GM12878 (cell line): ENCODE measurements at places on chromosomes 16 and 17. TPM values are rescaled to one million over a fixed set of nuclear protein-coding genes. Genes with fewer than 3 reads are reported as not detected.

Gene SLC9A5
- total RNA-seq: 2.4 and 3.2 TPM in 2 replicates

Gene HOXB5
- not detected in 2 replicates for total RNA-seq

Gene SMARCD2
- total RNA-seq: 95.3 and 97.9 TPM in 2 replicates

Gene POLDIP2
- total RNA-seq: 108 and 111 TPM in 2 replicates

Gene PRCD
- 0.37 and 0.95 TPM in 2 replicates for total RNA-seq

Gene SOX15
- total RNA-seq: 0.19 and 0.28 TPM in 2 replicates

DNA sequence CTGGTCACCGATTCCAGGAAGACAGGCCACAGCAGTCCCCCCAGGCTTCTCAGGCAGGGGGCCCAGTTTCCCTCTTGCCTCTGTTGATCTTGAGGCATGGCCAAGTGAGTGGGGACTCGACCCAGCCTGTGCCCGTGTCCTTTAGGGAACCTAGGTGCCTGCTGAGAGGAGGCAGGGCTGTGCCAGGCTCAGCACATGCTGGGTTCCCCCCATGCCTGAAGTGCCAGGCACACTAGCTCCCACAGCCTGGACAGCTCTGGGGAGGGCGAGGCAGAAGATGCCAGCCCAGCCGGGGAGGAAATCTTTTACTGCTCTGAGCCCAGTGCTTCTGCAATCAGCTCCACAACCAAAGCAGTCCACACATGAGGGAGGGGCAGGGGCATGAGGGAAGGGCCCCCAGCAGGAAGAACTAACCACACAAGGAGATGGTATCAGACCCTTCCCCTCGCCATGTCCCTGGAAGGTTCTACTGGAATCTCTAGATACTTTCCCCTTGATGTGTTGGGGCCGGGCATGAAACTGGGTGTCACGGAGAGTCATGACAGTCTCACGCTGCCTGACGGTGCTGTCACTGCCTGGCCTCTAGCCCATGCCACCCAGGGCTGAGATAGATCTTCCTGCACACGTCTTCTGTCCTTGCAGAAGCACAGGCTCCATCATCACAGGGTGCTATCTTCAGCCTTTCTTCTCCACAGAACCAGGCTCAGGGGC lies 25.5 kb downstream of the MYO18A start:
- DNase-seq: no peak
- no peak overlapping the region for H3K27ac ChIP-seq
- H3K27me3 ChIP-seq: no peaks in the 10 kb centered on the region
- H3K4me3 ChIP-seq: no peak overlapping the region
- H3K36me3 ChIP-seq: no peaks in the 10 kb centered on the region; the same call in 1 of the 2 replicates

DNA sequence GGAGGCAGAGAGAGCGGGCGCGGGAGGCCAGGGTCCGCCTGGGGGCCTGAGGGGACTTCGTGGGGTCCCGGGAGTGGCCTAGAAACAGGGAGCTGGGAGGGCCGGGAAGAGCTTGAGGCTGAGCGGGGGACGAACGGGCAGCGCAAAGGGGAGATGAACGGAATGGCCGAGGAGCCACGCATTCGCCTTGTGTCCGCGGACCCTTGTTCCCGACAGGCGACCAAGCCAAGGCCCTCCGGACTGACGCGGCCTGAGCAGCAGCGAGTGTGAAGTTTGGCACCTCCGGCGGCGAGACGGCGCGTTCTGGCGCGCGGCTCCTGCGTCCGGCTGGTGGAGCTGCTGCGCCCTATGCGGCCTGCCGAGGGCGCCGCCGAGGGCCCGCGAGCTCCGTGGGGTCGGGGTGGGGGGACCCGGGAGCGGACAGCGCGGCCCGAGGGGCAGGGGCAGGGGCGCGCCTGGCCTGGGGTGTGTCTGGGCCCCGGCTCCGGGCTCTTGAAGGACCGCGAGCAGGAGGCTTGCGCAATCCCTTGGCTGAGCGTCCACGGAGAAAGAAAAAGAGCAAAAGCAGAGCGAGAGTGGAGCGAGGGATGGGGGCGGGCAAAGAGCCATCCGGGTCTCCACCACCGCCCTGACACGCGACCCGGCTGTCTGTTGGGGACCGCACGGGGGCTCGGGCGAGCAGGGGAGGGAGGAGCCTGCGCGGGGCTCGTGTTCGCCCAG lies 1.2 kb upstream of the CBX4 start:
- H3K36me3 ChIP-seq: peaks cover under 1% of the 10 kb centered on the region
- no peak overlapping the region for H3K27ac ChIP-seq
- peaks cover 21% of the 10 kb centered on the region for H3K4me1 ChIP-seq
- H3K27me3 ChIP-seq: peaks cover 22% of the 10 kb centered on the region
- DNase-seq: no peak
- H3K4me3 ChIP-seq: peak overlapping the region; percentile 63; the same call in 1 of the 2 replicates

GRCh38 chr16:48067388-48067787 lies 88.4 kb downstream of the ABCC12 start:
- no peak for DNase-seq
- no peak overlapping the region for H3K4me3 ChIP-seq
- H3K4me1 ChIP-seq: no peaks in the 10 kb centered on the region
- no peaks in the 10 kb centered on the region for H3K36me3 ChIP-seq

GRCh38 chr17:3575511-3575910 lies 17.9 kb upstream of the TRPV3 start:
- DNase-seq: no peak
- no peak overlapping the region for H3K27ac ChIP-seq
